ENCODE measurements at places on chromosomes 4 and X. TPM values are rescaled to one million over a fixed set of nuclear protein-coding genes. Genes with fewer than 3 reads are reported as not detected.

DNA sequence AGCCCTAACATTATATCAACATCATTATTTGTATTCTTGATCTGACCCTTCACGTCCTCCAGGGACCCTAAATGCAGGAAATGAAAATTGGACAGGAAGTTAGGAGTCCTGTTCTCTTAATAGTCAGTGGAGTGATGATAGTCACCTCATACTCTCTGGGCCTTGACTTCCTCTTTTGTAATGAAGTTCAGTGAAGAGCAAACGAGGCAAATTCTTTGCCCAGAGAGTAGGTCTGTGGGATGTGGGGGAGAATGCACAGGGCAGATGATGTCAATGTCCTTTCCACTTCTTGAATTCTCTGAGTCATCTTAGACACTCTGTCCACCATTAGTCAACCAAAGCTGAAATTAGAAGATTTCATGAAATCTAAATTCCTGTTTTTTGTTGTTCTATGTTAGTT is 17.1 kb upstream of the GPRIN3 start:
- no peaks in the 10 kb centered on the region for H3K36me3 ChIP-seq
- no peaks in the 10 kb centered on the region for H3K4me1 ChIP-seq
- no peaks in the 10 kb centered on the region for H3K27me3 ChIP-seq
- no peak for DNase-seq

DNA sequence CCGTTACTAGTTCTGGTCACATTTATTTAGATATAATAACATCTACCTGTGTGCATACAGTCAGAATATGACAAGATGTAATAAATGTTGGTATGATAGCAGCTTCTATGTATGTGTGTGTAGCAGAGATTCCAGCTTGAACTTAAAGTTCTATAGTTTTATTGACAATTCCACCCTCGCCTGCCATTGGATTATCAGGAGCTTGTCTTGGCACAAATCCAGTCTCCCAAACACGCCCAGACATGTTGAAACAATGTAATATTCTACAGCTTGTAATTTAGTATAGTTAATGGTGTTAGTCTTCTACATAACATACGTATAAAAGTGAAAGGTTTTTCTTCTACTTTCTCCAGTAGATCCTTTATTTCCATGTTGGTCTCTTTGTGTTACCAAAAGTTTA is 44.4 kb downstream of the BBS12 start:
- no peaks in the 10 kb centered on the region for H3K4me1 ChIP-seq
- no peaks in the 10 kb centered on the region for H3K27me3 ChIP-seq
- no peak overlapping the region for H3K27ac ChIP-seq
- DNase-seq = no peak
- no peak overlapping the region for H3K4me3 ChIP-seq
- H3K36me3 ChIP-seq = no peaks in the 10 kb centered on the region

- no peak for DNase-seq
- H3K4me1 ChIP-seq = no peaks in the 10 kb centered on the region
- no peaks in the 10 kb centered on the region for H3K27me3 ChIP-seq
- H3K4me3 ChIP-seq = no peak overlapping the region
- H3K36me3 ChIP-seq = no peaks in the 10 kb centered on the region
- H3K27ac ChIP-seq = no peak overlapping the region
These were observed 735.3 kb upstream of the TENM3 start for GRCh38 chr4:181507938-181508337.

GRCh38 chrX:51035746-51036145 is 125.2 kb downstream of the BMP15 start:
- no peaks in the 10 kb centered on the region for H3K27me3 ChIP-seq
- H3K36me3 ChIP-seq = no peaks in the 10 kb centered on the region
- DNase-seq = no peak
- H3K4me1 ChIP-seq = no peaks in the 10 kb centered on the region
- H3K4me3 ChIP-seq = no peak overlapping the region

DNA sequence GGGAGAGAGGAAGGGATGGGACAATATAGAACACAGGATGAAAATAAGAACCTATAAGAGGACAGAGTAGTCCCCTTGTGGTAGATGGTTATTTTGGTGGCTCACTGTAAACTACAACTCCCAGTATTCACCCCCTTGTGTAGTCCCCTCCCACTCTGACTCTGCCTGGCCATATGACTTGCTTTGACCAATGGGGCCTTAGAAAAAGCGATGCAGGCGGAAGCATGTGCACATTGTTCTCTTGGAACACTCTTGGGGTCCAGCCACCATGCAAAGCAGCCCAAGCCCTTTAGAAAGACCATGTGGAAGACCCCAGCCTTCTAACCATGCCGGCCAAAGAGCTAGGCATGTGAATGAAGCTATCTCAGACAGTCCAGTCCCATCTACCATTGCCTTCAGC is 415.0 kb downstream of the BCOR start:
- no peaks in the 10 kb centered on the region for H3K27me3 ChIP-seq
- H3K4me1 ChIP-seq = no peaks in the 10 kb centered on the region
- no peak overlapping the region for H3K4me3 ChIP-seq
- no peak overlapping the region for H3K27ac ChIP-seq
- no peaks in the 10 kb centered on the region for H3K36me3 ChIP-seq
- no peak for DNase-seq

DNA sequence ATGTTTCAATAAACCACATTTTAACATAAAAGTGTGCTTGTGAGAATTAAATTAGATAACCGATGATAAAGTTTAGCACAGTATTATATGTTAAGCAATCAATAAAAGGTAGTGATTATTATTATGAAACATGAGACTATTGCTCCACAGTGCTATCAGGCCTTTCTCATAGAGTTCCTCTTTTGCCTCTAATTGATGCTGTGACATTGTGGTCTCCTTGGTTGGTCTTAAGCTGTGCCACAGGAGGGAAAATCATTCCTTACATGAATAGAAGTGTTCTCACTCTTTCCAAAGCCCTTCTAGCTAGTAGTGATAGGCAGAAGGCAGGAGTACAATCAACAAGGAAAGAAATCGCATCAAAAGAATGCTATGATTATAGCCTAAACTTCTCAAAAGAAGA is 9.2 kb upstream of the PDHA2 start:
- DNase-seq = no peak
- no peaks in the 10 kb centered on the region for H3K36me3 ChIP-seq
- no peaks in the 10 kb centered on the region for H3K27me3 ChIP-seq
- no peak overlapping the region for H3K27ac ChIP-seq
- H3K4me3 ChIP-seq = no peak overlapping the region
- no peaks in the 10 kb centered on the region for H3K4me1 ChIP-seq

GRCh38 chr4:87196927-87197326 is 23.5 kb downstream of the KLHL8 start:
- no peak for DNase-seq
- H3K27ac ChIP-seq = no peak overlapping the region
- H3K4me1 ChIP-seq = no peaks in the 10 kb centered on the region
- H3K36me3 ChIP-seq = no peaks in the 10 kb centered on the region

GRCh38 chr4:26484032-26484515 is 6.2 kb downstream of the CCKAR start:
- no peak for DNase-seq
- H3K36me3 ChIP-seq = no peaks in the 10 kb centered on the region
- no peaks in the 10 kb centered on the region for H3K4me1 ChIP-seq
- H3K4me3 ChIP-seq = no peak overlapping the region
- no peaks in the 10 kb centered on the region for H3K27me3 ChIP-seq

GRCh38 chrX:136491832-136492231 is 4.1 kb downstream of the BRS3 start:
- DNase-seq = no peak
- no peaks in the 10 kb centered on the region for H3K36me3 ChIP-seq
- no peak overlapping the region for H3K27ac ChIP-seq
- no peak overlapping the region for H3K4me3 ChIP-seq
- H3K4me1 ChIP-seq = peaks cover 8% of the 10 kb centered on the region
- H3K27me3 ChIP-seq = no peaks in the 10 kb centered on the region

DNA sequence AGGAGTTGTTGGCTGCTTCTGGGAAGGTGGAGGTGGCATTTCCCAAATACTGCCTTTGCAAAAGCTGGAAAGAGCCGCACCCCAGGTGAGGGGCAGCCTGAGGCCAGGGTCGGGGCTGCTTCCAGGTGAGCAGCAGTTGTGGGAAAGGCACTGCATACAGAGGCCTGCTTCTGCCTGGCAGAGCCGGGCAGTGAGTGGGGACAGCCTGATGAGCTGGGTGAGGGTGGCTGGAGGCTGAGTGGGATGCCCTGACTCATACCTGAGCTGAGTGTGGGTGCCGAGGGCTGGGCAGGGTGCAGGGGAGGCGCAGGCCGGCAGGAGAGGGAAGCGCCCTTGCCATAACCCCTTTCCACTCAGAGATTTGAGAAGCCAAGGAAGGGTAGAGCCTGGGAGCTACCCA is 6.5 kb upstream of the PSAPL1 start:
- no peak for DNase-seq
- no peaks in the 10 kb centered on the region for H3K36me3 ChIP-seq
- H3K4me3 ChIP-seq = no peak overlapping the region
- H3K27ac ChIP-seq = no peak overlapping the region

- no peak overlapping the region for H3K27ac ChIP-seq
- no peaks in the 10 kb centered on the region for H3K36me3 ChIP-seq
- H3K4me1 ChIP-seq = peaks cover 36% of the 10 kb centered on the region
These were observed 2.4 kb downstream of the FAM241A start for GRCh38 chr4:112147697-112148096.

DNA sequence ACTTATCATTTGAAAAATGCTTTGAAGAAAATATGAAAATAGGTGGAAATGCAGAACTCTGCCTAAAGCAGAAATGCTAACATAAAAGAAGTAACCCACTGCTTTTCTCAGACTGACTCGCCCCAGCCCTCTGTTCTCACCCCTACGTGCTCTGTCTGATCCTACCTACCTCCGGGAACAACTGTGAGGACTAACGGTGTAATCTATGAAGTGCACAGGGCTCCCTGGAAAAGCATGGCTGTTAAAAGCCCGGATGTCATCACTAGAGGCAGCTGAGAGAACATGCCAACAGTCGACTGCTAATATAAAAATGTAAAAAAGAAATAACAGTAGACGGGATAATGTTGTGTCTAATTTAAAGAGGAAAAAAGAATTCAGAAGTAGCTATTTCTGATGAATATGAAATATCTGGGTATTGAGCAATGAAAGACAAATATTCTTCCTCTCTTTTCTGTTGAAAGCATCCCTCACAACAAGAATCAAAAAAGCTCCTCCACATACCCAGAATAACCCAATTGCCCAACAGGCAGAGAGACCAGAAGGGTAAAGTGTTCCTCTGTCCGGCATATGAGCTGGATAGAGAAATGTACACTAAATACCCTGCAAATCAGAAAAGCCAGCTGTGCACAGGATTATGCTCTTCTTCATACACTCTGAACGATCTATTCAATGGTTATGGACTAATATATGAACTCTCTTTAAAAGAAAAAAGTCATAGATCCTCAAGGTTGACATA is 130.7 kb downstream of the TSPAN5 start:
- no peaks in the 10 kb centered on the region for H3K27me3 ChIP-seq
- DNase-seq = no peak
- no peaks in the 10 kb centered on the region for H3K4me1 ChIP-seq
- H3K36me3 ChIP-seq = no peaks in the 10 kb centered on the region

DNA sequence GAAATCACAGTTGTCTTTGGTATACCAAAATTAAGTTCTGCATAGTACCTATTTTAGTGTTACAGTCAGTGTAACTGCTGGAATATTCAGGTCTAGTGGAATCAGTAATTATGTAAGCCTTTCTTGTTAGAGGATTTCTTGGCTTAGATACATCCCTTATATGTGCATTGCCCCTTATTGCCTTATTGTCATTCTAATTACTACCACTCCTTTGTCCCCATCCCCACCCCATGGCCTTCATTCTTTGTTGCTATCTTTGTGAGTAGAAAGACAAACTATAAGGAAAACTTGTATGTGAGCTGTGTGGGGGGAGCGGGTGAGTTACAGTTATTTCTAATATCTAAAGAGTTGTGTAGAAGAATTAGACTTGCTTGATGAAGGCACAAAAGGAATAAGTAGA is 36.9 kb upstream of the RPA4 start:
- no peaks in the 10 kb centered on the region for H3K4me1 ChIP-seq
- DNase-seq = no peak
- H3K4me3 ChIP-seq = no peak overlapping the region
- no peaks in the 10 kb centered on the region for H3K36me3 ChIP-seq
- no peak overlapping the region for H3K27ac ChIP-seq

DNA sequence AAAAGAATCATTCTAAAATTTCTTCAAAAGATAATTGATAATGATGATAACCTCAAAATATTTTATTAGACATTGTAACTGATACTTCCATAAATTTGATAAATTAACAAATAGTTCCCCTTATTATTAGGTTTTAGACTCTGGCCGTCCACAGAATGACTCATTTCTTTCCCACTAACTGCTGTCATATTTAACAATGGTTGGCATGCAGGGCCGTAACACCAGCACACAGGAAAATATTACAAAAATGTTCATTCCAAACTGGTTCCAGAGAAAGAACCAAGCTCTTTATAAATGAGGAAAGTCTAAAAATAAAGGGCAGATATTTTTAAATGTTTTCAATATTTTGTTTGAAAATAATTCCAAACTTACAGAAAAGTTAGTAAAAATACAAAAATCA is 28.2 kb downstream of the WDFY3 start:
- no peaks in the 10 kb centered on the region for H3K36me3 ChIP-seq
- no peaks in the 10 kb centered on the region for H3K4me1 ChIP-seq
- no peak for DNase-seq

DNA sequence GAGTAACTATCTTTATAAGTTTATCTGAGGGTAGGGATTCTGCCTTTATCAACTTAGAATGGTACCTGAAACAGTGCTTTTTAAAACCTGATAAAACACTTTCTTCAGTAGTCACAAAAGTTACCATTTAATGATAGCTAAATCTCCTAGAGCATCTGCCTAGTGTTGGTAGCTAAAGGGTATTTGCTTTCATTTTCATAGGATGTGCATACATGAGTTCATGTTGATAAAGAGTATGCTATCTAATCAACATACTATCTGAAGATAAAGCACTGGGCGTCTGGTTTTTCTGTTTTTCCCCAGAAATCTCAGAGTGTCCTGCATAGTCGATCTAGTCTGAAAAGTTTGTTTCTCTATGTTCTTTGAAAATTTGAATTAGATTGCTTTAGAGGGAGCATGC is 75.1 kb downstream of the ADGRL3 start:
- no peaks in the 10 kb centered on the region for H3K27me3 ChIP-seq
- no peak overlapping the region for H3K4me3 ChIP-seq
- H3K4me1 ChIP-seq = no peaks in the 10 kb centered on the region
- no peak for DNase-seq
- no peaks in the 10 kb centered on the region for H3K36me3 ChIP-seq

The SLC16A2 gene
- 0.07 TPM for polyA plus RNA-seq

The PLP1 gene
- polyA plus RNA-seq = not detected

The SUPT20HL2 gene
- not detected for polyA plus RNA-seq

The PABPC5 gene
- polyA plus RNA-seq = not detected

The IBSP gene
- polyA plus RNA-seq = not detected
